Activated T-cell treated with anti-CD3 and anti-CD28 coated beads, Interleukin-2, amount 50 U/mL, for 24 hours (primary cell): ENCODE measurements at places on chromosomes 2 and 18.

- no peak for DNase-seq
These were observed 30.1 kb downstream of the WDFY1 start for GRCh38 chr2:223915071-223915470.

- DNase-seq: no peak
These were observed 151.1 kb downstream of the SH3BP4 start for GRCh38 chr2:235102896-235103295.

GRCh38 chr2:65357095-65357958 is 75.1 kb downstream of the SPRED2 start:
- DNase-seq: no peak

DNA sequence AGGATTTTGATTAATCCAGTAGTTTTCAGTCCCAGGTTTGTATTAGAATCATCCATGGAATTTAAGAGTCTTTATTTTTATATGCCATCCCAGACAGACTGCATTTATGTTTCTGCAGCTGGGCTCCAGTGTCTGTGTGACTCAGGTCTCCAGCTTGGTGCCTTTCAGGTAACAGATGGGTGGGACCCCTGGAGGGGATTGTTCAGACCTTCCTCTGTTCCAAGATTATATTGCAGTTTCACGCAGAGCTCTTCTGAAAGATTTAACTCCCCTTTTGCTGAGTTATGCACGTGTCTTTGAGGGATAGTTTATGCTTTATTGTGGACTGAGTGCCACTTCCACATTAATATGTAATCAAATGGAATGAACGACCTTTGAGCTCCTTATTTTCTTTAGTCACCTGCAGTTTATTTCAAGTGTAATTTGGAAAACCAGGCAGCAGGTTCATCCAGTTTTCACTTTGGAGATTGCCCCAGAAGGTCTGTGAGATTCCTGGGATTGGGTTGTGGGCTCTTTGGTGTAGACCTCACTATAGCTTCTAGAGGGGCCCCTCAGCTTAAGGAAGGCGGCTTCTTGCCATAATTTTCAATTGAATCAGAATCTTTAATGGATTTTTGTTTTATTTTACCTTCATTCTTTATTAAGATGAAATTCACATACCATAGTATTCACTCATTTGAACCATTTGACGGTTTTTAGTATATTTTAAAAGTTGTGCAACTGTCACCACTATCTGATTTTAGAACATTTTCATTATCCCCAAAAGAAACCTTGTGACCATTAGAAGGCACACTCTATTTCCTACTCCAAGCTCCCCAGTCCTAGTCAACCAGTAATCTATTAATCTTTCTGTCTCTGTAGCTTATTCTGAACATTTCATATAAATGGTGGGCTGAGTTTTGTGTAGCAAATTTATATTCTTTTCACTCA is 135.0 kb downstream of the WDSUB1 start:
- DNase-seq: no peak

- no peak for DNase-seq
These were observed 167.8 kb upstream of the FOSL2 start for GRCh38 chr2:28224648-28225472.

GRCh38 chr2:174692256-174692919 is 71.9 kb downstream of the CHRNA1 start:
- DNase-seq: no peak

GRCh38 chr18:22723773-22724172 is 209.4 kb upstream of the RBBP8 start:
- no peak for DNase-seq

- no peak for DNase-seq
These were observed 292.9 kb upstream of the MYT1L start for GRCh38 chr2:2623939-2624338.

DNA sequence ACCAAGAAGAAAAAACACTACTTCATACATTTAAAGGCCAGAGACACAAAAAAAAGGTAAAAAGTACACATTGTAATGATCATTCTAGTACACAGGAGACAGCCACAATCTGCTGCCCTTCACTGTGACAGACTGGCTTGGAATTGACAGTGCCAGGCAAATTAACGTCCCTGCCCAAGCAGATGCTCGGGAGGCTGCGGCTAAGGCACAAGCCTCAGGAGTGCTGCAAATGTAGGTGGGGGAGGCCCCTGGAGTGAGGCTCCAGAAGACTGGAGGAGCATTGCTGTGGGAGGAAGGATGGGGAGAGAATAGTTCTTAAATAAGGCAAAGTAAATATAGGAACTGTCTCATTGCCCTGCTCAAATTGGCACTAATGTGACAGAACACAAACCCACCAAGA is 18.6 kb downstream of the ERCC3 start:
- DNase-seq: no peak

DNA sequence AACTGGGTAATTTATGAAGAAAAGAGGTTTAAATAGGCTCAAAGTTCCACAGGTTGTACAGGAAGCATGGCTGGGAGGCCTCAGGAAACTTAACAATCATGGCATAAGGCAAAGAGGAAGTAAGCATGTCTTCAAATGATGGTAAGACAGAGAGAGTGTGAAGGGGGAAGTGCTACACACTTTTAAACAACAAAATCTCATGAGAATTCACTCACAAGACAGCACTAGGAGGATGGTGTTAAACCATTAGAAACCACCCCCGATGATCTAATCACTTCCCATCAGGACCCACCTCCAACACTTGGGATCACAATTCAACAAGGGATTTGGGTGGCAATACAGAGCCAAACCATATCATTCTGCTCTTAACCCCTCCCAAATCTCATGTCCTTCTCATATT is 34.9 kb downstream of the CFAP210 start:
- no peak for DNase-seq

DNA sequence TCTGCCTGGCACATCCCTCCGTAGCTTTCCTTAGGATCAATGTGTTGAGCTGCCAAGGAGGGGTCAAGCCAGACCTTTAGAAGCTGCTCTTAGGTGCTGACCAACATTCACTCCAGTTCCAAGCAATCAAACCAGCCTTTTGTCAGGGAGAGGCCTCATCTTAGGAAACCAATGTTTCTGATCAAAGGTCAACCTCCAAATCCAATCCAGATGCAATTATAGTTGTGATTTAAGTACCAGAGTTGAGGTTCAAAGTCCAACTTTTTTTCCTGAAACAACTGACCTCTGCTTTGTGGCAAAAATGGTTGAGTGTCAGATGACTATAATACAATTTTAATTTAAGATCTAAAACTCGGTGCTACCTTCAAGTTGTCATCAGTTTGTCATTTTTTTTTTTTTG is 303.4 kb downstream of the ALK start:
- DNase-seq: no peak

DNA sequence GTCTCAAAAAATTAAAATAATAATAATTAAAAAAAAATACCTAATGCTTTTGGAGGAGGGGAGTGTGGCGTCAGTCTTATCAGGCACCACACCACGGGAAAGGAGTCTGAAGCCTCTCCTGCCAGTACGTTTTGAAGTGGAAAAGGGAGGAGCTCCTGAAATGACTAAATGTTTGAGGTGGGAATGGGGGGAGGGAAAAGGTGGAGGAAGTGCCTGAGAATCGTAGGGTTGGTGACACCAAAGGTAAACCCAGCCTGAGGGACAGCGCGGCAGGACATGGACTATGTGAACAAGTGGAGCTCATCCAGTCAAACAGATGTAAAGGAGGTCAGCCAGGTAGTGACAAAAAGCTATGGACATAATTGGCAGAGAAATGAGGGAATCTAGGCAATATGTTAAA is 42.2 kb upstream of the EPHA4 start:
- no peak for DNase-seq

- DNase-seq: peak; percentile 47
These were observed 6.8 kb downstream of the LBH start for GRCh38 chr2:30237966-30238800.

DNA sequence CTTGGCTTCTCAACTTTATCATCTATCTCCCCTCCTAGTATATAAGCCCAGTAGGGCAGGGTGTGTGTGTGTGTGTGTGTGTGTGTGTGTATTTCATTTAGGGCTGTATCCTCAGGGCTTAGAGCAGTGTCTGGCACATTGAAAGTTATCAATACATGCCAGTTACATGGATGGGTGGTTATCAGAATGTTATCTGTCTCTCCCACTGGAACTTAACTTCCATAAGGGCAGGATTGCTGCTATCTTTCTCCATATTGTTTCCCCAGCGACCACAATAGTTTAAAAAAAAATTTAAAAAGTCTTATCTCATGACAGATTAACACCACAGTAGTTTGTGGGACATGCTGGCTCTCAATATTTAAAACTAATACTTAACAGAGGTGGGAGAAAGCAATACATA is 488.9 kb downstream of the PLCL1 start:
- DNase-seq: no peak

- DNase-seq: no peak
These were observed 134.5 kb downstream of the GALNT14 start for GRCh38 chr2:31003749-31004148.

GRCh38 chr18:14769381-14769780 is 21.4 kb downstream of the ANKRD30B start:
- DNase-seq: no peak

DNA sequence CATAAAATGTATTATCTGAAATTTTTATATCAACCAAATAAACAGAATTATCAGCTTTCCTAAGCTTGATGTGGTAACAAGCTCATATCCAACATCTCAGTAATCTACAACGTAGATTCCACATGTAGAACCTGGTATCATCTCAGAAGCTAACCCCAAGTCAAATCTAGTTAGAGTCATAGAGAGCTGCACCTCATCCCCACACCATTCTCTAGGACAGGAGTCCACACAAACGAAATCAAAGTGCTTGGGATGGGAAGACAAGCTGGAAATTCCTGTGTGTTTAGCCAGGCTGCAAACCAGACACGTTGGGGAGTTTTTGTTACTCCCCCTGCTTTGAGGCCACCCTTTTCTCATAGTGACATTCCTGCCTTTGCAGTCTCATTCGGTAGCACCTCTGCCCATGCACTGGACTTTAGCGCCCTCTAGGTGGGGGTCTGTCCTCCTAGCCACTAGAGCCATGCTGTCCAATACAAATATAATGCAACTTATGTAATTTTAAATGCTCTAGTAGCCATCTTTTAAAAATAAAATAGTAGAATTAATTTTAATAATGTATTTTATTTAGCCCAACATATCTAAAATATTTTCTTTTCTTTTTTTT is 28.1 kb upstream of the SATB2 start:
- peak; percentile 43 for DNase-seq

DNA sequence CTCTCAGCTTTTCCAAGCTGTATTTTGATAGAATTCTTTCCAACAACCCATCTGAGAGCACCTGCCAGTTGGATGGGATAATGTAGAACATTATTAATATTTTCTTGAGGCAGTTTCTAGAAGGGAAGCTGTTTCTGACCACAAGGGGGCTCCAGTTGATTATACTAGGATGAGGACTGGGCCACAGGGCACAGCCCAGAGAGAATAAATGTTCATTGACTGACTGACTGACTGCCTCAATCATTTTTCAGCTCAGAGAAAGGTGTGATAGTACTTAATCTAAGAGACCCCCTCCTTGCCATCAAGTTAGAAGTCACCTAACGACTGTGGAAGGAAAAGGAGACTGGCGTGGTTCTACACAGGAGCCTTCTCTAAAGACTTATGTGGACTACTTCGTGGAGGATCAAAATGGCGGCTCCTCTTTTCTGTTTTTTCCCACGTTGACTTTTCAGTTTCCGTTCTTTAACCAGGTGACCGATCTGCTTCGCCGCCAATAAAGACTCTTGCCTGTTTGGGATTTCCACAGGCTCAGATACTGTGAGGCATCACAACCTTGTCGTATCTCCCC is 31.9 kb upstream of the CREG2 start:
- DNase-seq: peak; percentile 41

- DNase-seq: no peak
These were observed 66.4 kb downstream of the COA5 start for GRCh38 chr2:98541906-98542305.

DNA sequence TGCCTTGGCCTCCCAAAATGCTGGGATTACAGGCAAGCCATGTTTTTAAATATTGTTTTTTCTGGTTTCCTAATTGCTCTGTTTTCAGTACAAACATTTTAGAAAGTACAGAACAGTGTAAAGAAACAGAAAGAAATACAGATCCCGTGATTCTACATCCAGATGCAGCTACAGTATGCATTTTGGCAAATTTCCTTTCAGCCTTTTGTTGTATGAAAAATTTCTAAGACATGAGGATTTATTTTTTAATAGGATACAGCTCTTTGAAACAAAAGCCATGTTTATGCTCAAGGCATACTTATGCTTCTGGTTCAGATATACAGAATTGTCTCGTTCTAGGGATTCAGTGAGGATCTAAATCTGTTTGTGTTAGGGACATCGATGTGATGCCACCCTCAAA is 109.5 kb downstream of the MAP2 start:
- DNase-seq: no peak

DNA sequence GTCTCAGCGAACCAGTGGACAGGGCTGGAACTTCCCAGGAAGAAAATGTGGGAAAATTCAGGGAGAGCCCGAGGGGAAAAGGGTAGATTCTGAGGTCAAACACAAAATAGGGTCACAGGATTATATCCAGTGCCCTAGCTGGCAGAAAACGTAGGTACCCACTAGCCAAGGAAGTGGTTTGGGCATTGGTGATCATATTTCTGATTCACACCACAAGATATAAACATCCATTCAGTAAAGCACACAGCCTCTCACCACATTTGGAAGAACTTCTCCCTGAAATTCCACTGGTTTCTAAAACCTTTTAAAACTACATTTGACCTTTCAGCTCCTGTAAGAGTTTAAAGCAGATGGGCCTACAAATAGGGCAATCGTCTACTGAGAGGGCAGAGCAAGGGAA is 186.9 kb downstream of the TTC32 start:
- no peak for DNase-seq

- DNase-seq: peak; percentile 73
These were observed 1.2 kb downstream of the TGOLN2 start for GRCh38 chr2:85326406-85327159.

GRCh38 chr2:39913648-39914461 is 134.8 kb upstream of the THUMPD2 start:
- no peak for DNase-seq

- DNase-seq: no peak
These were observed 7.1 kb upstream of the CYS1 start for GRCh38 chr2:10087360-10087759.

DNA sequence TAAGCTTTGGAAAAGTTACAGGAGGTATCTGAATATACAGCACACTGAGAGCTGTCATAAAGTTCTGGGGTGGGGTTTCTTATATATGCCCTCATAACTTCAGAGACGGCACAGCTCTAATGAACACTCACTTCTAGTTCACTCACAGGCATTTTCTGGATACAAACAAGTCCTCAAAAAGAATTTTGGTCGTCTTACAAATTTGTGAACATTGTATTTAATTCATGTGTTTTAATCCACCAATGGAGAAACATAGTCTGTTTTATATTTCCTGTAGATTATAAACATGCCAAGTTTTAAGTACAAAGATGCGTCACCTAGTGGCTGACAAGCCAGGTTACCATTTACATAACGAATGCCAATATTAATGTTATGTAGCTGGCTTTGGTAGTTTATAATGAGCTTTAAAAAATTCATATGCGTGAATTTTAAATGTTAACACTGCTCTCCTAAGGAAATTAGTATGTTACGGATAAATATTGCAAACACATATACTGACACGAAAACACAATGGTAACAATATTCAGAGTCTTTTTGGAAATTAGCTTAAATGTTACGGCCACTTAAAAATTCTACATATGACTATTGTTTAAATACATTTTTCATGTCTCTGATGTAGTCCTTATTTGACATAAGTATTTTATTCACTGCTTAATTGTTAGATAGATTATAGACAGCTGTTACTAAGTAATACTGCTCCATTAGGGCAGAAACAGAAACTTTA is 2.5 kb downstream of the COL3A1 start:
- DNase-seq: no peak
